ENCODE measurements at places on chromosomes 7 and 10.

GRCh38 chr10:132170561-132171361 lies 16.0 kb upstream of the DPYSL4 start:
- DNase-seq, result no peak

- no peak for DNase-seq
Observed at GRCh38 chr7:25894002-25894901, 257.7 kb upstream of the NFE2L3 start.

DNA sequence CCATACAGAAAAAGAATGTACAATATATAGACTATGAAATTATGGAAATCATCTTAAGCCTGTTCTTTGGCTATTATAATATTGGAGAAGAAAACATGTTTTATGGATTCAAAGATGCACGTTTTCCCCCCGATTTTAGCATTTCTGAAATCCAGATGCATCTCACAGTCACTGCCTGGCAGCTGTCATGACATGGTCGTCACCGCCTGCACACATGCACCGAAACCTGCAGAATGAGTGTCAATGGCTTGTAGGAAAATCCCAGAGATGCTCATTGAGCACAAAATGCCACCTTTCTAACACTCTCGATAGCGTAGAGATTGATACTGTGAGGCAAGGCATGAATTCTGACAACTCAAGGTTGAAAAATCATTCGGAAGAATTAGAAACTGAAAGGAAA lies 115.5 kb downstream of the TAF3 start:
- DNase-seq, result no peak

DNA sequence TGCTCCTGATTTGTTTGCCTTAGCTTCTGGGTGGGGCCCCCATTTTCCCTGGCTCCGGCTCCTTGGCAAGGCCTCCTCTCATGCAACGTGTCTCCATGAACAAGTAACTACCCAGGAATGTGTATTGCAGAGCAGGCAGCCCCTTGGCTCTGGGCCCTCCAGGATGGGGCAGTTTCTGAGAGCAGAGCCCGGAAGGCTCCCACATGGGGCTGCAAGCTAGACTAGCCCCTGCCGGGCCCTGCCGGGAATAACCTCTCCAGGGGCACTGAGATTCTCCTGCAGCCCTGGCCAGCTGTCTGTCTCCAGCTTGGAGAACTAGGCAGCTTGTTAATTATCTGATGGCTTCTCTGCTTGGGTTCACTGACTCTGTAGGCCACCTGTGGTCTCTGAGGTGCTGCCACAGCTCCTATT lies 184.0 kb upstream of the INHBA start:
- no peak for DNase-seq

GRCh38 chr10:978826-979421 lies 9.3 kb upstream of the GTPBP4 start:
- no peak for DNase-seq

DNA sequence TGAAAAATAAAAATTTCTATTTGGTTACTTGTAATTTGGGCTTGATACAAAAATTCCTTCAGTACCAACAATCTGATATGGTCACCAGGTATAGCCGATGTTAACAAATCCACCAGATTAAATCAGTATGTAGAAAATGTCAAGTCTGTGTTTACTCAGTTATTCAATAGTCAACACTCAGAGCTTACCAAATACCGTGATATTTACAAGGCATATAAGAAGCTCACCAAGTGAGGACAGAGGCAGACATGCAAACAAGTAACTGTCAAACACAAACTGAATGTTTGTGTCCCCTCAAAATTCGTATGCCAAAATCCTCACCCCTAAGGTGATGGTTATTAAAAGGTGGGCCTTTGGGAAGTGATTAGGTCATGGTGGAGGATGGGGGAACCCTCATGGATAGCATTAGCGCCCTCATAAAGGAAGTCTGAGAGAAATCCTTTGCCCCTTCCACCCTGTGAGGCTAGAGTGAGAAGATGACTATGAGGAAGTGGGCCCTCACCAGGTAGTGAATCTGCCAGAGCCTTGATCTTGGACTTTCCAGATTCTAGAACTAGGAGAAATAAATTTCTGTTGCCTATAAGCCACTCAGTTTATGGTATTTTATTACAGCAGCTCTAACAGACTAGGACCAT lies 63.1 kb downstream of the TES start:
- no peak for DNase-seq

GRCh38 chr10:110500515-110500905 lies 2.8 kb downstream of the DUSP5 start:
- DNase-seq, result no peak

DNA sequence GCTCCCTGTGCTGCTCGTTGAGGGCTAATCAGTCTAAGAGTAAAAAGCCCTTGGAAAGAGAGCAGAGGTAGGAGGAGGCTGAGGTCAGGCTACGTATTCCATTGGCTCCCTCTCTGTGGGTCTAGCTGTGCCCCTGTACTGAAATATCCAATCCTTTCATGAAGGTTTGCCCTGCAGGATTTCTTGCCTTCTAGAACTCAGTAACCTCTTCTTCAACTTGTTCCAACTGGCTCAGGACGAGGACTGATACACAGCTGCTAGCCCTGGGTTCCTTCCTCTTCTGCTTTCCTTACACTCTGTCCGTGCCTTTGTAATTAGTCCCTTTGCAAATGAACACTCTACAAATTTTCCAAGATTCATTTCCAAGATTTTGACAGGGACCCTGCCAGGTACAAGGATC lies 560.5 kb downstream of the ACTR3B start:
- DNase-seq, result no peak

- DNase-seq, result no peak
Observed at GRCh38 chr7:50869108-50869725, 86.5 kb upstream of the GRB10 start.

GRCh38 chr7:43585562-43585961 lies 2.7 kb downstream of the STK17A start:
- DNase-seq, result no peak

DNA sequence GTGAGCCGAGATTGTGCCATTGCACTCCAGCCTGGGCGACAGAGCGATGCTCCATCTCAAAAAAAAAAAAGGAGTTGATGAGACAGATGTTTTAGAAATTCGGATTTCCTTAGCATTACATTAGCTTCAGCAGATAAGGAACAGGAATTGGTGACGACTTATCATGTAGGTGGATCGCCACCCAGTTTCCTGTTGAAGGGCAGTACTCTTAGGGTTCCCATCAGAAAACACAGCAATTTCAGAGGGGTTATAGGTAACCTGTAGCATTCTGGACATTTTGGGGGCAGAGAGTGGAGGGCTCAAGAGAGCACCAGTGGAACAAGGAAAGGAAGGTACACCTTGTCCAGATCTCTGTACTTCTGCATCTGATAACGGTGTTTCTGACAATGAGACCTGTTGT lies 146.4 kb upstream of the NOBOX start:
- no peak for DNase-seq

DNA sequence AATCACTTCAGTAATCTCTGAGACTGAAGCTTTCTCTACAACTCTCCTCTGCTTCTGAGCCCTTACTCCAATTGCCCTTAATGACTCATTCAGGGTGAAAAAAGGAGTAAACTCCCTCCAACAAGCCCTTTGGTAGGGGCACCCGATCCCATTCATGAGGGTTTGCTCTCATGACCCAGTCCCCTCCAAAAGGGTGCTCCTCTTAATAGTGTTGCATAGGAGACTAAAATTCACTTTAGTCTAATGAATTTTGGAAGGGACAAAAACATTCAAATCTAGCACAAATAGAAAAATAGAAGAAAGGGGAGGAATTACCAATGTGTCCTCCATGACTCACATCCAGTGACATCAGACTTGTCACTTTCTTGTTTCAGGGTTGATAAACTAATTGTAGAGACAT lies 66.2 kb upstream of the CCNY start:
- DNase-seq, result no peak

DNA sequence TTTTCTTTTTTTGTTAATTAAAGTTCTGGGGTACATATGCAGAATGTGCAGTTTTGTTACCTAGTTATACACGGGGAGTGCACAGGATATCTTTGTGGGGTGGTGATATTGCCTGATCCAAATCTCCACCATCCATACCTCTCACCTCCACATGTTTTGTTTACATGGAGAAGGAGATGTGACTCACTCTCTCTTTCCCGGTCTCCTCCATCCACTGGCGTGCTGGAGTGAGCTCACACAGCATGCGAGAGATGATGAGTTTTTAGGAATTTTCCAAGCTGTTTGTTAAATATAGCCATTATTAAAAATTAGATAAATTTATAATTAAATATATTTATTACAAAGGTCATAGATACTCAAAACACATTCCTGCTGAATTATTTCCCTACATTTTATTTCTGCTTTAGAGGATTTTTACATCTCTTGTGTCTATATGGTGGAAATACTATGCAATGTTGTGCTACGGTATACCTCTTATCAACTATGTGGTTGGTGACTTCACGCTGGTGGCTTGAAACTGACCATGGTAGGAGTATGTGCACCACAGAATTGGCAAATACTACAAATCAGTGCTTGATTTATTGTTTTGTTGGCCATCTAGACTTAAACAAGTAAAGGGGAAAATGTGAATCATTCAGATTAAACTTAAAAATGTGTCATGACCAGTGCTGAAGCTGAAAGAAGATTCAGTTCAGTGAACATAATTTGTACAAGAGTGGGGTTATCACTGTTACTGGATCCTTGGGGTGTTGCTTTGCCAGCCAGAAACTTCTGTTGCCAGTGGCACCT lies 107.9 kb upstream of the FAM180A start:
- DNase-seq, result no peak

DNA sequence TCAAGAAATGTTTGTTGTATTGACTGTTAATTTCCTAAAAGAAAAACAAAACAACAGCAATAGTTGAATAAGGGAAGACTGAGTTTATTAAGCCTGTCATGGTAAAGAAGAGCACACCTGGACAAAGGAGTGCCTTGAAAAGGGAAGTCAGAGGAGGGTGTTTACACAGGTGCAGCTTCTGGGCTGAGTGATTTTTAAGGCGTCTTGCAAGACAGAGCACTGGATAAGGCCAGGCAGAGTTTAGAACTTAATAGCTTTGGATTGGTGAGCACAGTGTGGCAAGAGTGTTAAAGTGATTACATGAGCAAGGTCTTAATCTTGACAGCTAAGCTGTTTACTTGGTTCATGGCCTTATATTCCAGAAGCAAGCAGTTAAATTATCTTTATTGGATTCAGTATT lies 423.2 kb downstream of the CNTNAP2 start:
- DNase-seq, result no peak

DNA sequence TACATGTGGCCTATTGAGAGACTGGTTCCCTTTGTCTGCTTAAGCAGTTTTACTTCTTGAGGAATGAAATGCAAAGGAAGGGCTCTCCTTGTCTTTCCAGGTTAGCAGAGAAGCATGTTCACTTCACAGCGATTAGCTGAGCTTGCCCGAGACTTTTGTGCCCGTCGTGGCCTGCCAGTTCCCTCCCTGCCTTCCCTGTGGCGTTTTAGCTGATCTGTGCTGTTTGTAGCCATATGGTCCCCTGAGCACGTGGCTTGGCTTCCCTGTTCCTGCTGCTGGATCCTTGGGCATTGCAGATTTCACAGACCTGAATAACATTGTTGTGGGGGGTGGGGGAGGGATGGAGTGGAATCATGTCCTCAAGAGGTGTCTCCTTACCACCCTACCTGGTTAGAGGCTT lies 61.8 kb downstream of the SND1 start:
- DNase-seq, result no peak

GRCh38 chr7:14842523-14842922 lies 60.0 kb downstream of the DGKB start:
- DNase-seq, result no peak

DNA sequence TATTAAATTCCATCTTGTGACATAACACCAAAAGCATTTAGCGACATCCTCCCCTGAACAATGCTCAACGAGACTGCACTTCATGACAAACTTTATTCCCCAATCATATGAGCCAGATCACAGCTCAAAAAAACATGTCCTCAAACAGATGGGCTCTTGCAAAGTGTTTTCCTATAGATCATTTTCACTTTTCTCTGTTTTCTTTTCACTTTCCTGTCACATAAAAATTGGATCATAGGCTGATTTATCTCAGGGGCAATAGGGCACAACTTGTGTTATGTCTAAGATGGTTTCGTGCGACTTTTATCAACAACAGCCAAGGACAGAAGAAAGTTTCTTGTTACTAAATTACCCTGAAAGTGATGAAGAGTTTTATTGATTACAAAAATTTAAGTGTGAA lies 206.1 kb downstream of the WDR11 start:
- no peak for DNase-seq

GRCh38 chr7:30765408-30765807 lies 5.8 kb upstream of the MINDY4 start:
- DNase-seq, result peak; percentile 15

DNA sequence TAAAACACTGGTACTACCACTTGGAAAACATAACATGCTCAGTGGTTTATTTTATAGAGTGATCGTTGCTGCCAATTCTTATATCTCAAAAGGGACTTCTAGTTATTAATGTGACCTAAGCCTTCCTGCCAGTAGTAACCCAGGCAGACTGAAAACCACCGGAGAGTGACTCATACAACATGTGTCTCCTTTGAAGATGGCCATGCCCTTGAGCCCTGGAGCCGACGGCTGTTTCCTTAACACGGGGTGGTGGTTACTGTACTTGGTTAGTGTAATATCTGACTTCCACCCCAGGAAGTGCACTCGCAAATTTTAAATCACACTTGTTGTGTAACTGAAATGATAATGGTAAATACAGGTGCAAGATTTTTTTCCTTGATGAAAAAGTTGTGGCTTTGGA lies 30.5 kb downstream of the JAKMIP3 start:
- DNase-seq, result no peak

DNA sequence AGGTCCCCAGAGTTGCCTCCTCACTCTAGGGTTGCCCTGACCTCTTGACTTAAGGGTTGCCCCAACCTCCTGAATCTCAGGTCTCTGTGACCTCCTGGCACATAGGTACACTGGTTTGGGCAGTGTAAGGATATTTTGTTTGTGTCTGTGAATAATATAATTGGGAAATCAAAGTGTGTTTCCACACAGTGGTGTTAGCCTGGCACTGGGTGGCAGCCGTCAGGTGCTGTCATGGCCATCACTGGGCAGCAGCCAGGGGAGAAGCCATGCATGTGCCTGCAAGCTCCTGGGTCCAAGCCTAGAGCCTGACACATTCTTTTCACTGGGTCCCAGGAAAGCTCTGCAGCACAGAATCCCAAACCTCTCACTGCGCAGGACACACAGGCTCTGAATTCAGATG lies 3.6 kb upstream of the CCDC201 start:
- no peak for DNase-seq

DNA sequence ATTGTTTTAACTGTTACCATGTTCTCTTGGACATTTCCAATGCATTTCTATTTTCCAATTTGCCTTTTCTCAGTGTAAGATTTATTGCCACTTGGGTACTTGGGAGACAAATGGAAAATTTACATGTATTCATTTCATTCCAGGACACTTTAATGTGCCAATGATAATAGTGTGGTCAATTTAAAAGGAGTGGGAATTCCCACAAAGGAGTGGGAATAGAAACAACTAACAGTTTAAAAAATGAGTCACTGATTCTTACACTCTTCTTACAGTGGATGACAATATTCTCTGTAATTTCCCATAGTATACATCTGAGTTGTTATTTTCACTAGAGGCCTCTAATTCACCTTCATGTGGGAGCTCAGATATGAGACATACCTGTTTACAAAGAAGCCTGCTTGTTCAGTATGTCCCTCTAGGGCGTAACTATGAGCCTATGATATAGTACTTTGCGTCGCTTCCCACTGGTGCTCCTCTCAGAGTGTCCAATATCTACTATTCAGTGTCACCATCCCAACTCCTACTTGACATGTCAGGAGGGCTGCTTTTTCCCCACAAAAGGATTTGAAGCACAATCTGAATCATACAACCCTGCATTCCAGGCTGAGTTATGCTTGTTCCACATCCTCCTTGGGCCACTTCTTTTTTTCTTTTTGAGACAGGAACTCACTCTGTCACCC lies 301.3 kb downstream of the PHTF2 start:
- DNase-seq, result no peak

All from brain (organoid and tissue), 16 donors.